Eye (tissue), 1 donor: ENCODE measurements at places on chromosomes 6 and 20.

GRCh38 chr6:63816982-63817436 lies 181.4 kb downstream of the PHF3 start:
- DNase-seq: peak; percentile 37

DNA sequence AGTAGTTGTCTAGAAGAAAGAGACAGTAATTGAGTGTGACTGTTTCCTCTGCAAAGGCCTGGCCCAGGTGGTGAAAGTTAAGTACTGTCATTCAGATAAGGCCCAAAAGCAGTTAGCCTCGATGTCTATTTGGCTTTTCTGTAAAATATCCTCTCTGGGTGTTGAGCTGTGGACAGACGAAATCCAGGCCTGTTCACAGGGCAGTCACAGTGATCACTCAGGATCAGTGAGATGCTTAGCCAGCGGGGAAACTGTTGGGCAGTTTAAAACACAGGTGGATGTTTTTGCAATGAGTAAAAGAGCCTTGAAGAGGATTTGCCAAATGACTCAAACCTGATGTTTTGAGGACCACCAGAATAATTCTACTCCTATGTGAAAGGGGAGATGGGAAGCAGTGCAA lies 22.0 kb upstream of the PRDM1 start:
- no peak for DNase-seq

- DNase-seq: no peak
These were observed 126.9 kb downstream of the LY86 start for GRCh38 chr6:6715465-6715864.

- DNase-seq: peak; percentile 77
These were observed 15.3 kb upstream of the LPA start for GRCh38 chr6:160679402-160679769.

DNA sequence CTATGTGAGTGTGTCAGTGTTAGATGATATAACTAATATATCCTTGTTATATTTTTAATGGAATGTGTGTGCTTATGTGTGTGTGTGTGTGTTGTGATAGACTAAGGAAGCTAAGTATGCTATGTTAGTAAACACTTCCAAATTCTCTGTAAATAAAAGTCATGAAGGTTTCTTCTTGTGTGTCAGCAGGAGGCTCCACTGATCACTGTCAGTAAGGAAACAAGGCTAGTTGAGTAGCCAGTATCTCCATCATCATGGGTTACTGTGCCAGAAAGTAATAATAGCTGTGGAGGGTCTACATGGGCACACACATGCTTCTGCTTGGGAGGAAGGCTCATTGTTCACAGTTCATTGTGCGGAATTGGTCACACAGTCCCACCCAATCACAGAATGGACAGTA lies 302.8 kb upstream of the RNF217 start:
- no peak for DNase-seq
